T-cell (primary cell): ENCODE measurements at places on chromosomes 2 and 18. TPM values are rescaled to one million over a fixed set of nuclear protein-coding genes. Genes with fewer than 3 reads are reported as not detected.
A peak's percentile ranks its signal among the peaks of the same experiment; 100 is the strongest.

IL1RL2 gene
- not detected for total RNA-seq

EN1 gene
- not detected for total RNA-seq

ACOXL gene
- not detected for total RNA-seq

ANKRD36C gene
- total RNA-seq: 60.6 TPM

SLC11A1 gene
- total RNA-seq: 0.88 TPM

PKDCC gene
- total RNA-seq: 1.0 TPM

PLCL1 gene
- 20.3 TPM for total RNA-seq

ITPRIPL1 gene
- total RNA-seq: 12.7 TPM

HOXD11 gene
- not detected for total RNA-seq

CYP26B1 gene
- total RNA-seq: not detected

DNA sequence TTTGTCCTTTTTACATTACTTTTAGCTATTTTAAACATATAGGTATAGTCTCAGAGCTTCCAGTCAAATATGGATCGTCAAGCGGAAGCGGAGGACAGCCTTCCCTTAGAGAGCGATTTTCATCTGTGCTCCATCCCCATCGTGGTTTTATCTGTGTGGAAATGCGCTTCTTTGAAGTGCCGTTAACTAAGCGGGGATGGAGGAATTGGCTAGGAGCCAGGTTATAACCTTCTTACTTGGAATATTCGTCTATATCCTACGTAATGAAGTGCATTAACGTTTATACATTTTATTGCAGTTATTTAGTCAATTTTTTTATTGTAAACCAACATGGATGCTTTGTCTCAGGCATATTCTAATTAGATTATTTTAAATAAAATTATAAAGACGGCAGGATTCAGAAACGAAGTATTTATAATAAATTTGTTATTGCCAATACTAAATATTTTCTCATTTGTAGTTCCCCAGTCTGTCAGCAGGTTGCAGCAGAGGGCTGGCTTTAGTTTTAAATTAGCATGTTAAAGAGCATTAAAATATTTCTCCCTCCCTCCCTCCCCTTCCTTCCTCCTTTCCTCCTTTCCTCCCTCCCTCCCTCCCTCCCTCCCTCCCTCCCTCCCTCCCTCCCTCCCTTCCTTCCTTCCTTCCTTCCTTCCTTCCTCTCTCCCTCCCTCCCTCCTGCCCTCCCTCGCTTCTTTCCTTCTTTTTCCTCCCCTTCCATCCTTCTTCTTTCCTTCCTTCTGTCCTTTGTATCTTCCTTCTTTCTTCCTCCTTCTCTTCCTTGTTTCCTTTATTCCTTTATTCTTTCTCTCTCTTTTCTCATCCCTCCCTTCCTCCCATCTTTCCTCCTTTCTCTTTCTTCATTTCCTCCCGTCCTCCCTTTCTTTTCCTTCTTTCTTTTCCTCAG lies 80.6 kb upstream of the DOCK10 start:
- H3K27ac ChIP-seq: no peak overlapping the region
- no peak for DNase-seq
- H3K27me3 ChIP-seq: no peaks in the 10 kb centered on the region

- peaks cover 2% of the 10 kb centered on the region for H3K27me3 ChIP-seq
- peaks cover 32% of the 10 kb centered on the region for H3K4me1 ChIP-seq
- peak overlapping the region; percentile 52 for H3K4me3 ChIP-seq
Observed at GRCh38 chr2:85754313-85755095, 713 bp downstream of the ATOH8 start.

- H3K27ac ChIP-seq: no peak overlapping the region
- DNase-seq: no peak
- no peaks in the 10 kb centered on the region for H3K36me3 ChIP-seq
- H3K4me1 ChIP-seq: no peaks in the 10 kb centered on the region
- no peaks in the 10 kb centered on the region for H3K27me3 ChIP-seq
- H3K4me3 ChIP-seq: no peak overlapping the region
Observed at GRCh38 chr18:7723558-7723957, 156.4 kb downstream of the PTPRM start.

DNA sequence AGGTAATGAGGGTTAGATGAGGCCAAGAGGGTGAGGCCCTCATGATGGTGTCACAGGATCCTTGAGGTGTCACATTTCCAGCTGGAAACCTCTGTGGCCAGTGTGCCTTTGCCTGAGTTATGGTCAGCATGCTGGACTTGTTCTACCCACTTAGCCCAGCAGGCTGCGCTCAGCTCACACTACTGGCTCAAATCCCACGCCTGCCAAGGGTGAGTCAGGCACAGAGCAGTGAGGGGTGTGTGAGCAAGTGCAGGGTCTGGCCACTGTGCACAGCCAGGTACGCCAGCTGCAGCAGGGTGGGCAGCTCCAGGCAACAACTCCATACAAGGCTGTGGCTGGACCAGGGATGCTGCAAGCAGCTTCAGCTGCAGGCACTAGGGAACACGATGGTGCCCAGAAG lies 616.6 kb upstream of the FSHR start:
- H3K27ac ChIP-seq: no peak overlapping the region
- no peaks in the 10 kb centered on the region for H3K36me3 ChIP-seq
- H3K4me3 ChIP-seq: no peak overlapping the region
- H3K4me1 ChIP-seq: no peaks in the 10 kb centered on the region
- DNase-seq: no peak

DNA sequence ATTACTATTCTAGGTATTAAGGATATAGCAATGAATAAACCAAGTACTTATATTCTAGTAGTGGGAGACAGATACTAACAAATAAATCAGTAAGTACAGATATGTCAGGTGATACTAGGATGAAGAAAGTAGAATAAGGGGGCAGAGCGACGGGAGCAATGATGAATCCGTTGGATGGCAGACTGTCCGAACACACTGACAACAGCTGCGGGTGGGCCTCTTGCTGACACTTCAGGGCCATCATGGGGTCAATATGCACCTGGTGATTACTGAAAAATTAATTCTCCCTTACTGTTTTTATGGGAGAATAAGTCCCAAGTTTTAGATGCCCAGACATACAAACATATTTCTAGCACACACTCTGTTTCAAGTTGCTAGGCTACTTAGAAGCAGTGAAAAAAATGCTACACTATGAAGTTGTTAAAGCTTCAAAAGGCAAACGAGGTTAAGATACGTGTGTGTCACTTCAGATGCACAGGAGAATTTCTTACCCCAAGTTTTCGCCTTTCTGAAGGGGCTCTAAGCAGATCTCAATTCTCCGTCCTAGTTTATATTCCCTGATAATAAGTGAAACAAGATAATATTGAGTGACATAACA lies 78.7 kb downstream of the USP40 start:
- no peak for DNase-seq
- peaks cover 4% of the 10 kb centered on the region for H3K36me3 ChIP-seq
- no peak overlapping the region for H3K27ac ChIP-seq
- H3K27me3 ChIP-seq: no peaks in the 10 kb centered on the region

DNA sequence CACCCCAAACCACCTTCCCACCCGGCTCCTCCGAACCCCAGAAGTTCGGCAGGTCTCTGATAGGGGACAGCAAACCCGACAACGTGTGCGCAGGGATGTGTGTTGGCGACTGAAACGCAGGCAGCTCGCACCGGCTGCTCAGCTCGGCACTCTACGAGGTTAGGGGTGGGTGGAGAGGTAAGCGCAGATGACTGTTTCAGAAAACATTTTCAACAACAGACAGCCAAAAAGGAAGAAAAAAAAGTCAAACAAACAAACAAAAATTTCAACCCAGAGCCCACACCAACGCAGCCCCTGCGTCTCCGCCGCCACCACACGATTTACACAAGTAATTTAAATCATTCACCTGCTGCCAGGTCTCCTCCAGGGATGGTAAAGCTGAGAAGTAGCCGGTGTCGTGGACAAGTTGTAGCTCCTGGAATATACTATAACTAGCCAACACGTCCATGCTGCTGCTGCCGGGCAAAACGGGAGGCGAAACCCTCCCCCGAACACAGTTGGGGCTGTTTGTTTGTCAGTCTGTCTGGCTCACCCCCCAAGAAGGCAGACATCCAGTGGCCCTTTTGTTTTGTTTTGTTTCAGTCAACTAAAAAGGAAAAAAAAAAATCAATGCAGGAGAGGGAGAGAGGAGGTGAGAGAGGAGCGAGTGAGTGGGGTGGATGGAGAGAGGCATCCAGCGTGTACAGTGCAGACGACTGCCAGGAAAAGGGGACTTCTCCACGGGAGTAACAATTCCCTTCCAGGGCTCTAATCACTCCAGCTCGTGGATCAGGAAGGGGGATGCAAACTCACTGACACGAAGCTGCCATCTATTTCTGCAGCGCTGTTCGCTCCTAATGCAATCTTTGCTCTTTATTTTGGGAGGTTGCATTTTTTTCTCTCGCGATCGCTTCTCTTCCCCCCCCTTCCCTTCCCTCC lies at the start of gene KLF7:
TSS of gene KLF7 (minus strand) at position 828 of the 918 bp plus-strand sequence. CDS start at position 448, 380 bp downstream.
- H3K4me1 ChIP-seq: peaks cover 25% of the 10 kb centered on the region
- H3K27ac ChIP-seq: peak within 1 kb of the TSS; percentile 90
- no peaks in the 10 kb centered on the region for H3K36me3 ChIP-seq
- peak within 1 kb of the TSS; percentile 72 for H3K4me3 ChIP-seq

- H3K36me3 ChIP-seq: no peaks in the 10 kb centered on the region
- no peak for DNase-seq
- H3K27ac ChIP-seq: no peak overlapping the region
- no peaks in the 10 kb centered on the region for H3K27me3 ChIP-seq
- H3K4me1 ChIP-seq: no peaks in the 10 kb centered on the region
Observed at GRCh38 chr18:48521723-48522122, 17.1 kb upstream of the CTIF start.

DNA sequence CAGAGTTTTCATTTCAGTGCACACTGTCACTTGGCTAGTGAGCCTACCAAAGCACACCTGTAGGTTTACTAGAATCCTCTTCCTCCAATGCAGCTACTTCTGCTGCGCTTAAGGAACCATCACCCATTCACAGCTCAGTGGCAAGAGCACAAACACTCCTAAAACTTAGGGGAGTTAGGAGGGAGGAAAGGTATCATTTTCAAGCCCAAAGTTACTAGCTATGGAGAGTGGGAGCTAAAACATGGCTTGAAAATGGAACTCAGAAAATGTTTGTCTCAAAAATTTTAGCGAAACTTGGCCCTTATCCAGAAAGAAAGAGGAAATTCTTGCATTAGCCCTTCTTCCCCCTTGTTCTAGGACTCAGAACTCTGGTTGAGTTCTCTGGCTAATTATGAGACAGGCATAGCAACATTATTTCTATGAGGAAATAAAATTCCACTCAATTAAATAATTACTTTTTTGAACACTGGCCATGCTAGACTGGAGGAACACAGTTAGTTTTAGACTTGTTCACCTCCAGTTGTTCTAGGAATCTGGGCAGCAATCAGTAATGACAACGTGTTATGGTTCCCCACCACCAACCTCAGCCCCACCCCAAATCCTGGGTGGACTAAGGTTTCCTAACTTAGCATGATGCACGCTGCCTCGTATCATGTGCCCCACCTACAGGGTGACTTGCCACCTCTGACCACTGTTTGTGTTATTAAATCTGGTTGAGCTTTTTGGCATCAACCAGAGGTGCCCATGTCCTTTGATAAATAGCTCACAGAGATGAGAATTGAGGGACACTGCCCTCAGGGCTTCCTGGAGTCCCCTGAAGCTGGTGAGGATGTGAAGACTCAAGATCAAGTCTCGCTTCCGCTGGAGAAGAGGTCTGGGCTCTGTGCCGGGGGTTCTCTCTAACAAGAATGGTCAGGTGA lies 32.8 kb downstream of the LPIN2 start:
- H3K27ac ChIP-seq: peak overlapping the region; percentile 83
- no peak for DNase-seq
- H3K4me1 ChIP-seq: peaks cover 57% of the 10 kb centered on the region
- no peaks in the 10 kb centered on the region for H3K27me3 ChIP-seq
- H3K36me3 ChIP-seq: peaks cover 11% of the 10 kb centered on the region

DNA sequence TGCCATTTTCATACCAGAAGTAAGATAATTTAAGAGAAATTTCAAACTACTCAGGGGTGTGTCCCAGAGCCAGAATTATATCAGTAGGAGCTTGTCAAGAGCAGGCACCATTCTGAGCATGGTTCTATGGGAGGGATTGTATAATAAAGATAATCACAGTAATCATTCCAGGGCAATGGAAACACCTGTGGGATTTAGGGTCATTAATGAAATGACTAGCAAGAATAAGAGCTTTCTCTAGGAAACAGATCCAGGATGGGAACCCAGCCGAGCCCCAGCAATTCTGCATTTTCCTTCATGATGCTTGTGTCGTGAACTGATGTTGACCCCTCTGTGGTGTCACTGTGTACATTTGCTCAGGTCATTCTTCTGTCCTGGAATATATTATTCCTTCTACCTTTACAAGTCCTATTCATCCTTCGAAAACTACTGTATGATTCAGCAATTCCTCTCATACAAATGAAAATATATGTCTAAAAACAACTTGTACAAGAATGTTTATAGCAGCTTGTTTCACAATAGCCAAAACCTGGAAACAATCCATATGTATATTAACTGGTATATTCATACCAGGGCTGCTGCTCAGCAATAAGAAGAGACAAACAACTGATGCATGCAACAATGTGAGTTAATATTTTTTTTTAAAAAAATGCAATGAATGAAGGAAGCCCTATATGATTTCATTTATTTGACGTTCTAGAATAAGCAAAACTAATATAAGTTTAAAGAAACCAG lies 687.8 kb upstream of the KLHL29 start:
- no peak overlapping the region for H3K4me3 ChIP-seq
- no peaks in the 10 kb centered on the region for H3K27me3 ChIP-seq
- H3K4me1 ChIP-seq: no peaks in the 10 kb centered on the region
- no peak for DNase-seq
- H3K27ac ChIP-seq: no peak overlapping the region
- no peaks in the 10 kb centered on the region for H3K36me3 ChIP-seq

GRCh38 chr18:3649135-3649632 lies 199.2 kb downstream of the TGIF1 start:
- no peak overlapping the region for H3K27ac ChIP-seq
- H3K4me1 ChIP-seq: no peaks in the 10 kb centered on the region
- no peaks in the 10 kb centered on the region for H3K27me3 ChIP-seq
- DNase-seq: no peak
- no peak overlapping the region for H3K4me3 ChIP-seq

DNA sequence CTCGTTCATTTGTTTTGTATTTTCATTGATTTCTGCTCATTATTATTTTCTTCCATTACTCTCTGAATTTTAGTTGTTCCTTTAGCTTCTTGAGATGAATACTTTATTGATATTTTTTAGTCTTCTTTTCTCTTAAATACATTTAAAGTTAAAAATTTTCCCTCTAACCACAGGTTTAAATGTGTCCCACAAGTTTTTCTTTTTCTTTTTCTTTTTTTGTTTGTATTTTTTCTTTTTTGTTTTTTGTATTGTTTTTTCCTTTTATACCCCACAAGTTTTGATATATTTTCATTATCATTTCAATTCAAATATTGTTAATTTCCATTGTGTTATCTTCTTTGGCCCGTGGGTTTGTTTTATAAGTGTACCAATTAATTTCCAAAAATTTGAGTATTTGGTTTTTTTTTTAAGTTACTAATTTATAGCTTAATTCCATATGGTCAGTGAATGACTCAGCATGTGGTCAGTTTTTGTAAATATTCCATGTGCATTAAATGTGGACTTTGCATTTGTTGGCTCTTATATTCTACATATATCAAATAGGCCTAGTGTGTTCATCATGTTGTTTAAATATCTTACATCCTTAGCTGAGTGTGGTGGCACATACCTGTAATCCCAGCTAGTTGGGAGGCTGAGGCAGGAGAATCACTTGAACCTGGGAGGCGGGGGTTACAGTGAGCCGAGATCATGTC lies 16.2 kb downstream of the CENPO start:
- no peak overlapping the region for H3K4me3 ChIP-seq
- H3K4me1 ChIP-seq: peaks cover 2% of the 10 kb centered on the region
- no peak overlapping the region for H3K27ac ChIP-seq
- no peak for DNase-seq
